ENCODE measurements at places on chromosomes 2 and 18. TPM values are rescaled to one million over a fixed set of nuclear protein-coding genes. Genes with fewer than 3 reads are reported as not detected.

SLC19A3 gene
- 0.97 TPM for total RNA-seq

DHRS9 gene
- total RNA-seq = not detected

NAT8 gene
- not detected for total RNA-seq

MPPE1 gene
- total RNA-seq = 10.9 TPM

RBFA gene
- total RNA-seq = 22.0 TPM

MARCHF4 gene
- not detected for total RNA-seq

ERICH2 gene
- not detected for total RNA-seq

TTN gene
- total RNA-seq = 10.0 TPM

TBR1 gene
- total RNA-seq = not detected

CAVIN2 gene
- 90.6 TPM for total RNA-seq

GRCh38 chr2:15766911-15767597, 173.3 kb upstream of the MYCN start:
- no peaks in the 10 kb centered on the region for H3K27me3 ChIP-seq
- DNase-seq = no peak
- H3K4me1 ChIP-seq = no peaks in the 10 kb centered on the region

DNA sequence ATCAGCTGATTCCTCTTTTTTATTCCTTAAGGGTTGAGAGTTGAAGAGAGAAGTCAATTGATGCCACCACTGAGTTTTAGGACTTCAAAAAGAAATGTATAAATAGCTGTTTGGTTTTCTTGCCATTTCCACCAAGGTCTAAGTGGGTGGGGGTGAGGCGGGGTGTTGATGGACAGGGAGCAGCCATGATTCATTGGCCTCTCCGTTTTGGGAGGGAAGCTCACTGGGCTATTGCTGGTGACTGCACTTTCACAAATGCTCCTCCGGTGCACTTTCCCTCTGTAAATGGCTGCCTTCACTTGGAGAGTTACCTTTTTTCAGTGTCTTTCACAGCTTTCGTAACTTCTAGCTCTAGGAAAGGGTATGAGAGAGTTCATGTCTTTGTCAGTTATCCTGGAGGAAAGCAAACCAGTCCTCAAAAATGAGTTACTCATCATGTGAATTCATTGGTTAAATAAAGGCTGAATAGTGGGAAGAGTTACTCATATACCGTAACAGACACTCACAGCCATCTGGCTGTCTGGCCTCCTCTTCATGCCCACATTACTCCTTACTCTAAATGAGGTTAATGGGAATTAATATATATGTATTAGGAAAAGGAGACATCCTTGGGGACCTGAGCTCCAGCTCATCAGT, 17.4 kb upstream of the CTAGE1 start:
- peak; percentile 79 for DNase-seq
- no peaks in the 10 kb centered on the region for H3K36me3 ChIP-seq
- H3K27me3 ChIP-seq = no peaks in the 10 kb centered on the region
- H3K4me3 ChIP-seq = no peak overlapping the region
- H3K27ac ChIP-seq = no peak overlapping the region

GRCh38 chr2:76713312-76713711, 808.9 kb downstream of the LRRTM4 start:
- DNase-seq = no peak
- H3K27me3 ChIP-seq = no peaks in the 10 kb centered on the region
- no peak overlapping the region for H3K4me3 ChIP-seq
- no peak overlapping the region for H3K27ac ChIP-seq
- H3K4me1 ChIP-seq = no peaks in the 10 kb centered on the region

GRCh38 chr2:222609381-222609780, 46.5 kb downstream of the FARSB start:
- H3K4me1 ChIP-seq = no peaks in the 10 kb centered on the region
- no peak overlapping the region for H3K4me3 ChIP-seq
- H3K27ac ChIP-seq = no peak overlapping the region
- no peaks in the 10 kb centered on the region for H3K27me3 ChIP-seq

GRCh38 chr18:415617-416612, 84.6 kb downstream of the COLEC12 start:
- H3K4me3 ChIP-seq = no peak overlapping the region
- H3K36me3 ChIP-seq = no peaks in the 10 kb centered on the region
- peaks cover 43% of the 10 kb centered on the region for H3K4me1 ChIP-seq
- peak overlapping the region; percentile 31 for H3K27ac ChIP-seq
- DNase-seq = no peak
- H3K27me3 ChIP-seq = no peaks in the 10 kb centered on the region

GRCh38 chr18:57959278-57959677, 84.7 kb upstream of the NEDD4L start:
- H3K4me1 ChIP-seq = no peaks in the 10 kb centered on the region
- no peak overlapping the region for H3K27ac ChIP-seq
- no peak overlapping the region for H3K4me3 ChIP-seq
- DNase-seq = no peak

GRCh38 chr2:52294628-52295027, 1262.7 kb upstream of the NRXN1 start:
- H3K27ac ChIP-seq = no peak overlapping the region
- no peaks in the 10 kb centered on the region for H3K27me3 ChIP-seq
- H3K4me3 ChIP-seq = no peak overlapping the region
- H3K36me3 ChIP-seq = no peaks in the 10 kb centered on the region

GRCh38 chr2:66683599-66683998, 248.7 kb downstream of the MEIS1 start:
- H3K4me1 ChIP-seq = no peaks in the 10 kb centered on the region
- no peaks in the 10 kb centered on the region for H3K36me3 ChIP-seq
- no peak for DNase-seq
- no peak overlapping the region for H3K4me3 ChIP-seq
- no peaks in the 10 kb centered on the region for H3K27me3 ChIP-seq

DNA sequence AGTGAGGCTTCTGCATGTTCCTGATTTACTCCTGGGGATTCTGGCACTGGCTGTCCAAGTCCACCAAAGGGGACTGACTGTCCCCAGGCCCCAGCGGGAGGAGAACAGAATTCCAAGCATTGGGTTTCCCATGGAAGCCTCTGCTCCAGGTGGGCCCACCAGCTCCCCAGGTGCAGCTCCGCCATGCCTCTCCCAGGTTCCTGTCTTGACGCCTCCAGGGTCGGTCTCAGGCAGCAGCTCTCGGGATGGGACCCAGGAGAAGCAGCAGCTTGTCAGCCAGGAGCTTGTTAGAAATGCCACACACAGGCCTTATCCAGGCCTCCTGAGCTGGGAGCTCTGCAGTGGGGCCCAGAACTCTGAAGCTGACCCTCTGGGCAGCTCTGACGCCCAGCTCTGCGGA, 47.9 kb downstream of the DCDC2C start:
- H3K27me3 ChIP-seq = no peaks in the 10 kb centered on the region
- no peak overlapping the region for H3K27ac ChIP-seq
- no peak overlapping the region for H3K4me3 ChIP-seq
- H3K4me1 ChIP-seq = peaks cover 11% of the 10 kb centered on the region

DNA sequence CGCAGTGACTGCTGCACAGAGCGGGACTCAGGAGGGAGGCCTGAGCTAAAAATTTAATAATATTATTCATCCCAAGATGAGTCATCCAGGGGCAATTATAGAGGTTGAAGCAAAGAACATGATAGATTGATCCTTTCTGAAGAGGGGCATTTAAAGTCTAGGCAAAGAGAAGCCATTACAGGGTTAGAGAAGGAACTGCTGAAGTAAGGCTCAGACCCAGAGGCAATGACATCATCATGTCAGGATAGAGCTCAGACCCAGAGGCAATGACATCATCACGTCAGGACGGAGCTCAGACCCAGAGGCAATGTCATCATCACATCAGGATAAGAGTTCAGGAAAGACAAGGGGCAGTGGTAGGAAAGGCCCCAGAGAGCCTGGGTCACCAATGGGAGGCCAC, 184.0 kb downstream of the TMEM18 start:
- no peak overlapping the region for H3K4me3 ChIP-seq
- no peak overlapping the region for H3K27ac ChIP-seq
- no peaks in the 10 kb centered on the region for H3K4me1 ChIP-seq
- H3K36me3 ChIP-seq = no peaks in the 10 kb centered on the region

GRCh38 chr2:110101901-110102803, 13.5 kb downstream of the MALL start:
- peak overlapping the region; percentile 66 for H3K27ac ChIP-seq
- H3K4me3 ChIP-seq = no peak overlapping the region
- H3K36me3 ChIP-seq = no peaks in the 10 kb centered on the region
- peak; percentile 86 for DNase-seq

DNA sequence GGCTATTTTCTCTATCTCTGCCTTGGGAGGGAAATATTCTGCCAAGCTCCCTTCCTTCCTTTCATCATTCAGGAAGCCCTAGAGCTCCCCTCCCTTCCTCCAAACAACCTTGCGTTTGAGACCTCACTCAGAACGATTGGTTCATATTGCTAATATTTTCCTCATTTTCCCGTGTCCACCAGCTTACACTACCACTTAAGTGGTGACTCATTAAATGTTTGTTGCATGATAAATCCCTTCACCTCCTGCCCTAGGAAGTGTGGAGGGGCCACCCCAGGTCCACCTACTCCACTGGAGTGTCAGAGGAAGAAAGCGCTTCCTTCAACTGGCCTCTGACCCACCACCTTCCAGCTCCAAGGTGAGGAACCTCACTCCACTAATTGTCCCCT, 2.3 kb upstream of the LPIN2 start:
- DNase-seq = no peak
- no peaks in the 10 kb centered on the region for H3K27me3 ChIP-seq
- peaks cover 53% of the 10 kb centered on the region for H3K4me1 ChIP-seq
- H3K27ac ChIP-seq = peak overlapping the region; percentile 79

DNA sequence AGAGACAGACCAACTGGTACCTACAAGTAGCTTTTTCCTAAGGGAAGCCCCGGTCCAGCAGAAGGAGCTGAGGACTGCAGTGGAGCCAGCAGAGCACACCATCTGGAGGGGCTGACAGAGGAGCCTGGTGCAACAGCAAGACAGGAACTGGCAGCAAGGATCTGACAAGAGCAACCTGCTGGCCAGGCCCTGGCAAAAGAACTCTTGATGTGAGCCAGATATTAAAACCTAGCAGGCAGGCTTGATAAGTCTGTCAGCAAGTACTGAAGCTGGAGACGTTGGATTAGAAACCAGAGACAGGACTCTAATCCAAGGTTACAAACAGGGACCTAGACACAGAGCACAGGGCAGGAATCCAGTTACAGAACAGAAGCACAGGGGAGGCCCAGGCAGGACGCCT, 260.7 kb upstream of the MGAT5 start:
- H3K4me3 ChIP-seq = no peak overlapping the region
- DNase-seq = peak; percentile 89
- H3K36me3 ChIP-seq = no peaks in the 10 kb centered on the region
- no peaks in the 10 kb centered on the region for H3K27me3 ChIP-seq
- H3K4me1 ChIP-seq = peaks cover 16% of the 10 kb centered on the region

DNA sequence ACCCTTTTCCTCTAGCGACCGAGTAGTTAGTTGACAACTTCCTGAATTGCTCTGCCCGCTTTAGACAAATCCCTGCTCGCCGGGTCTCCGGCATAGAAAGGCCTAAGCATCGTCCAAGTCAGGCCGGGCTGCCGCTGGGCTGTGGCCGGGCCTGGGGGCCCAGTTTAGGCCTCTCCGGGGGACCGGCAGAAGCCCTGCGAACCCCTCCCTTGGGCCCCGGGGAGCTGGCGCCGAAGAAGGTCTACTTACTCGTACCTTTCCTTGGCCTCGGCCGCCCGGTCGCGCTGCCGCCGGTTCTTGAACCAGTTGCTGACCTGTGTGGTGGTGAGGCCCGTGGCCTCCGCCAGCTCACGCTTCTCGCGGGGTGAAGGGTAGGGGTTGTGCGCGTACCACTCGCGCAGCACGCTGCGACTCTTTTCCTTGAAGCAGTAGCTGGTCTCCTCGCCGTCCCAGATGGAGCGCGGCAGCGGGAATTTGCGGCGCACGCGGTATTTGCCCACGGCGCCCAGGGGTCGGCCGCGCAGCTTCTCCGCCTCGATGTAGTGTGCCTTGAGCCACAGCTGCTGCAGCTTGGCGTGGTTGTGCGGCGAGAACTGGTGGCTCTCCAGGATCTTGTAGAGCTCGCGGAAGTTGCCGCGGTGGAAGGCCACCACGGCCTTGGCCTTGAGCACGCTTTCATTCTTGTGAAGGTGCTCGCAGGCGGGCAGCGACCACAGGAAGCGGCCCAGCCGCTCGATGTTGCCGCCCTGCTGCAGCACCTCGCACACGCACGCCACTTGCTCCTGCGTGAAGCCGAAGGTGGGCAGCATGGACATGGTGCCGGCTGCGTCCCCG, 739 bp downstream of the SIX2 start:
- peaks cover 8% of the 10 kb centered on the region for H3K27me3 ChIP-seq
- DNase-seq = no peak
- H3K36me3 ChIP-seq = no peaks in the 10 kb centered on the region
- H3K4me1 ChIP-seq = peaks cover 70% of the 10 kb centered on the region
- peak overlapping the region; percentile 65 for H3K4me3 ChIP-seq

DNA sequence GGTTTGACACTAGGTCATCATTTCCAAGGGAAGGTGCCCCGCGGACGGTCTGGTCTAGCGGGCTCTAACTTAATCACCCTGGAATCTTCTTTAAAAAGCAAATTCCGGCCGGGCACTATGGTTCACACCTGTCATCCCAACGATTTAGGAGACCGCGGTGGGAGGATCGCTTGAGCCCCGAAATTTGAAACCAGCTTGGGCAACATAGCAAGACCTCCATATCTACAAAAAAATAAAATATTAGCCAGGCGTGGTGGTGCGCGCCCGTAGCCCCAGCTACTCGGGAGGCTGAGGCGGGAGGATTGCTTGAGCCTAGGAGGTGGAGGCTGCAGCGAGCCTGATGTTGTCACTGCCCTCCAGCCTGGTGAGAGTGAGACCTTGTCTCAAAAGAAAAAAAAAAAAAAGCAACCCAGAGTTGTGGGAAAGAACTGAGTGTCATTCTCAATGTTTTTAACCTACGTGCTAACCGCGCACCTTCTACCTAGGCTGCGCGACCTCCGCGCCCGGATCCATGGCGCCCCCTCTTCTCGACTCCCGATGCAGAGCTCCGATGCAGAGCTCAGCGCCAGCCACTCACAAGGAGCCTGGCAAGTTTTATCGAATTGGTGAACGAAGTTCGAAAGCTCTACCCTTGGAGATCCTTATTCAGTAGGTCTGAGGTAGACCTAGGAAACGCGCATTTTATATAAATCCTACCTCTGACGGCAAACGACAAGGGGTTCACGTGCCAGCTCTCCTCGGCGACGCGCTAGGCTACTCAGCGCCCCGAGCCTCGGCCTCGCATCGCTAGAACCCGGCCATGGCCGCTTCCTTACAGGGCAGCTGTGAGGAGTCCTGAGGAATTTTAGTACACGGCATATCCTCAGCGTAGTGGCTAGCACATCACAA, 888 bp upstream of the TWSG1 start:
- no peaks in the 10 kb centered on the region for H3K27me3 ChIP-seq
- H3K27ac ChIP-seq = peak overlapping the region; percentile 92
- no peaks in the 10 kb centered on the region for H3K36me3 ChIP-seq
- peak overlapping the region; percentile 95 for H3K4me3 ChIP-seq

DNA sequence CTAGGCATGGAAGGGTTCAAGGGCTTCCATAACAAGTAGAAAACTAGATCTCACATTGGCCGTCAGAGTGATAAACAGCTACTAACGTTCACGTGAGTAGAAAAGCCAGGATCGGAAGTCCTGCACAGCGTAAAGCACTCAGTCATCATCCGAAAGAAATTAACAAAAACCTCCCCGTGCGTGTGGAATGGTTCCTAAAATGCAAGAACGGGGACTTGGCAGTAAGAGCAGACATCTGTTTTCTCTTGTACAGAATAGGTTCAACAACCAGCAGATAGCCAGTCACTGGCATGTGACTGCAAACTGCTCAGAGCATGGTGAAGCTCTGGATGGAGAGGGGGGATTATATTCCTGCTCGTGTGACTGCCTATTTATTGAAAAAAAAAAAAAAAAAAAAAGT, 106.9 kb upstream of the ITGB6 start:
- no peaks in the 10 kb centered on the region for H3K27me3 ChIP-seq
- H3K4me3 ChIP-seq = no peak overlapping the region
- peaks cover 19% of the 10 kb centered on the region for H3K36me3 ChIP-seq
- peaks cover 46% of the 10 kb centered on the region for H3K4me1 ChIP-seq
- H3K27ac ChIP-seq = peak overlapping the region; percentile 44

GRCh38 chr18:54206447-54206846, 18.0 kb downstream of the MBD2 start:
- peaks cover 11% of the 10 kb centered on the region for H3K36me3 ChIP-seq
- H3K4me3 ChIP-seq = no peak overlapping the region
- no peak overlapping the region for H3K27ac ChIP-seq

All from esophagus muscularis mucosa (tissue), 4 donors.